ENCODE measurements at places on chromosomes 12 and 14.
A peak's percentile ranks its signal among the peaks of the same experiment; 100 is the strongest.

DNA sequence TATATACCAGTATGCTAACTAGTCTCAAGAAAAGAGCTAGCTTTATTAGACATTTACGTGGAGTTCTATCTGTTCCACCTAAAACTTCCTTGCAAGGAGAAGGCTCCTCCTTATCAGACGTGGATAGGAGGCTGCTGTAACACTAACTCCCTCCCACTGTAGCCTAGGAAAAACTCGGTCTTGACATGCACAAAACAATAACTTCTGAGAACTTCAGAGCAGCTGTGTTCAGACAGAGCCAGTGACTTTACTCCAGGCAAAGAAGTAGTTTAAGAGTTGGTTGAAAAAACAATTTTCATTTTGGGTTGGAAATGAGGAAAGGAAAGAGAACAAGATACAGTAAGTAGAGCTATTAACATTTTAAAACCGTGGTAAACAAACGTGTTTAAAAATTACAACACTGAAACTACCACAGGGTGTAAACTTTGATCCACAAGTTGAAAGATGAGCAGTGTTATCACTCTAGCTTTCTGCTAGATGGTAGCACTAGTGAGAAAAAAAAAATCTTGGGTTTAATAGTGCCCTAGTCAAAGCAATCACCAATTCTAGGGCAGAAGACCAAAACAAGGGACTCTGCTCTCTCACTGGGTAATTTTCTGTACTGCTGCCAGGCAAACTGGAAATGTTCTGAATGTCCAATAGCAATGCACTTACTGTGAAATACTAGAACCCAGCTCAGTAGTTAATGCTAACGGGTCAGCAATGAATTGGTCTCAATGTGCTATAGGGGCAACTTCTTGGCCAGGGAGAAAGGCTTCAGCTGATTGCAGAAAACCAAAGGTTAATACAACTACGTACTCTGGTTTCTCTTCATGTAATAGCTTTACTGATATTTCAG is 2.4 kb downstream of the ATF7 start:
- no peak overlapping the region for H3K27ac ChIP-seq
- DNase-seq = no peak
- H3K4me3 ChIP-seq = no peak overlapping the region
- H3K4me1 ChIP-seq = peaks cover 11% of the 10 kb centered on the region

DNA sequence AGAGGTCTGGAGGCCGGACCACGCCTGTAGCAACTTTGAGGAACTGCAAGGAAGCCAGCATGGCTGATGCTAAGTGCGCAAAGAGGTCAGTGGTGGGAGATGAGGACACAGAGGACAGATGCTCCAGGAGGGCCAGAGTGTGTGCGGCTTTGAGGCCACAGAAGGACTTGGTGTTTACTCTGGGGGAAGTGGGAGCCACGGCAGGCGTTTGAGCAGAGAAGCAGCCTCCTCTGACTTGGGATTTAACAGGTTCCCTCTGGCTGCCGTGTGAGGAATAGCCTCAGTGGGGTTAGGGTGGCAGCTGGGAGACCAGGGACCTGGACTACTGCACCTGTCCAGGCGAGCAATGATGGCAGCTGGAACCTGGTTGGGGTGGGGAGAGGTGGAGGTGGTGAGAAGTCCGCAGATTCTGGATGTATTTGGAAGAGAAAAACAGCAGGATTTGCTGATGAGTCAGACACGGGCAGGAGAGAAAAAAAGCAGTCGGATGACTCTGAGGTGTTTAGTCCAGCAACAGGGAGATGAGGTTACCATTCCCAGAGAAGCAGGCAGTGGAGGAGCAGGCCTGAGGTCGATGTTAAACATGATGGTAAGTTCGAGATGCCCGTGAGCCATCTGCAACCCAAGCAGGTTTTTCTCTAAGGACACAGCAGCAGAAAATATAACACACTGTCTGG is 143.5 kb downstream of the SCARB1 start:
- DNase-seq = peak; percentile 68
- peak overlapping the region; percentile 57 for H3K27ac ChIP-seq
- H3K4me3 ChIP-seq = no peak overlapping the region
- no peaks in the 10 kb centered on the region for H3K36me3 ChIP-seq

- H3K36me3 ChIP-seq = peaks cover 2% of the 10 kb centered on the region
- H3K27me3 ChIP-seq = no peaks in the 10 kb centered on the region
- no peak overlapping the region for H3K4me3 ChIP-seq
- no peaks in the 10 kb centered on the region for H3K4me1 ChIP-seq
Measured at GRCh38 chr12:23895792-23896218, 53.7 kb downstream of the SOX5 start.

DNA sequence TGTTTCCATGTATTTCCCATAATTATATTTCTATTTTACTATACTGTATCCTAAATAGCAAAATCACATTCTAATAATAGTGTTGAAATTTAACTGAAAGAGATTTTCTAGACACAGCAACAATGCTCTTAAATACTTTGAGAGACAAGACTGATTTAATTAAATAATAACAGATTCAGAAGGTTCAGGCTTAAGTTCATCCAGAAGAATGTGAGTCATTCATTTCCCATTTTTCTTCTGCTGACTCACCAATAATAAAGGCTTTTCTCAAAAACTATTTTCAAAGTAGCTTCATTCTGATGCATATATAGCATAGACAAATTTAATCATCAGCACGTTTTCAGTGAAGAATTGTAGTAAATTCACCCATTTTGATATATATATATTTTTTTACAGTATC is 481.4 kb downstream of the MDGA2 start:
- H3K27ac ChIP-seq = no peak overlapping the region
- H3K4me3 ChIP-seq = no peak overlapping the region
- peaks cover 9% of the 10 kb centered on the region for H3K4me1 ChIP-seq

Data from SJCRH30 (cell line).